ENCODE measurements at places on chromosomes 4 and X. TPM values are rescaled to one million over a fixed set of nuclear protein-coding genes. Genes with fewer than 3 reads are reported as not detected.

The MAGEA12 gene
- total RNA-seq: not detected

The MTMR8 gene
- total RNA-seq: 0.49 TPM

The IL2RG gene
- total RNA-seq: not detected

The EXOC1L gene
- not detected for total RNA-seq

The VCX3B gene
- not detected for total RNA-seq

The XK gene
- 0.28 TPM for total RNA-seq

The MAGEC3 gene
- not detected for total RNA-seq

The HPGD gene
- total RNA-seq: 4.5 TPM

The PITX2 gene
- total RNA-seq: not detected

The PRMT9 gene
- total RNA-seq: 5.5 TPM

The PRRG3 gene
- not detected for total RNA-seq

The CXCL9 gene
- total RNA-seq: not detected

The PABPC1L2B gene
- total RNA-seq: not detected

The SUPT20HL1 gene
- not detected for total RNA-seq

The DRP2 gene
- 0.09 TPM for total RNA-seq

The PASD1 gene
- not detected for total RNA-seq

The HDAC6 gene
- total RNA-seq: 28.6 TPM

The TLL1 gene
- total RNA-seq: 0.92 TPM

The REST gene
- 24.4 TPM for total RNA-seq

The KLKB1 gene
- total RNA-seq: not detected

The FHDC1 gene
- total RNA-seq: 3.6 TPM

The DGKQ gene
- total RNA-seq: 14.4 TPM

The SCML1 gene
- total RNA-seq: 5.8 TPM

The HSFX2 gene
- total RNA-seq: not detected

The FAM200B gene
- total RNA-seq: 37.8 TPM

The CXorf49 gene
- total RNA-seq: not detected

The DCLK2 gene
- total RNA-seq: 0.19 TPM

The GYG2 gene
- total RNA-seq: 0.05 TPM

The CLDN34 gene
- total RNA-seq: not detected

The ARHGAP4 gene
- 7.0 TPM for total RNA-seq

The ARHGEF6 gene
- 0.05 TPM for total RNA-seq

The BMPR1B gene
- total RNA-seq: 5.2 TPM

The SPATA4 gene
- not detected for total RNA-seq

The ARHGAP36 gene
- not detected for total RNA-seq

The FAM149A gene
- total RNA-seq: 2.4 TPM

The TEX13B gene
- total RNA-seq: not detected

The RASL11B gene
- 1.5 TPM for total RNA-seq

The BRS3 gene
- not detected for total RNA-seq

The IBSP gene
- total RNA-seq: not detected

The SLC34A2 gene
- total RNA-seq: 0.21 TPM

The SOWAHB gene
- total RNA-seq: 21.4 TPM

The SLC10A3 gene
- total RNA-seq: 40.8 TPM

The ZNF157 gene
- 0.14 TPM for total RNA-seq

The CDKN2AIP gene
- total RNA-seq: 15.5 TPM

The PTPN13 gene
- total RNA-seq: 46.8 TPM

The MAGEA2 gene
- not detected for total RNA-seq

The TMEM156 gene
- total RNA-seq: 9.5 TPM

The CFP gene
- 0.21 TPM for total RNA-seq

The RAB41 gene
- not detected for total RNA-seq

The MUC7 gene
- total RNA-seq: not detected

The CLGN gene
- not detected for total RNA-seq

The ZAR1 gene
- not detected for total RNA-seq

The TBX22 gene
- total RNA-seq: not detected

The SMIM10 gene
- total RNA-seq: 0.33 TPM

The GRIA3 gene
- 0.28 TPM for total RNA-seq

The ASB9 gene
- 2.6 TPM for total RNA-seq

The NPNT gene
- 7.1 TPM for total RNA-seq

The PDE6B gene
- not detected for total RNA-seq

The F8A3 gene
- total RNA-seq: 5.3 TPM

The AR gene
- 0.09 TPM for total RNA-seq

Data from airway epithelial cell (primary cell).